ENCODE measurements at places on chromosomes 7 and 10.

- no peak for DNase-seq
Observed at GRCh38 chr10:131534836-131535235, 223.3 kb upstream of the TCERG1L start.

DNA sequence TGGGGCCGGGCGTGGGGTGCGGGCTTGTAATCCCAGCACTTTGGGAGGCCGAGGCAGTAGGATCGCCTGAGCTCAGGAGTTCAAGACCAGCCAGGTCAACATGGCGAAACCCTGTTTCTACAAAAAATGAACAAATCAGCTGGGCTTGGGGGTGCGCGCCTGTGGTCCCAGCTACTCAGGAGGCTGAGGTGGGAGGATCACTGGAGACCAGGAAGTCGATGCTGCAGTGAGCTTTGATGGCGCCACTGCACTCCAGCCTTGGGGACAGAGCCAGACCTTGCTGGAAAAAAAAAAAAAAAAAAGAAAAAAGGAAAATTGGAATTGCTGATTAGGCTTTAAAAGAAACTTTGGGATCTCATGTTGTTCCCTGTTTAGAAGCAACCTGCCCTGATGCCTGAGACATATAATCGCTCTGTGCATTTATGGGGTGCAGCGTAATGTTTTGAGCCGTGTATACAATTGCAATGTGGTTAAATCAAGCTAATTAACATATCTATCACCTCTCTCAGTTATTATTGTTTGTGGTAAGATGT is 851 bp downstream of the AKR1E2 start:
- DNase-seq = no peak

- DNase-seq = no peak
Observed at GRCh38 chr7:152122540-152122939, 97.1 kb downstream of the GALNT11 start.

GRCh38 chr10:84008878-84009277 is 130.4 kb upstream of the GHITM start:
- peak; percentile 4 for DNase-seq

DNA sequence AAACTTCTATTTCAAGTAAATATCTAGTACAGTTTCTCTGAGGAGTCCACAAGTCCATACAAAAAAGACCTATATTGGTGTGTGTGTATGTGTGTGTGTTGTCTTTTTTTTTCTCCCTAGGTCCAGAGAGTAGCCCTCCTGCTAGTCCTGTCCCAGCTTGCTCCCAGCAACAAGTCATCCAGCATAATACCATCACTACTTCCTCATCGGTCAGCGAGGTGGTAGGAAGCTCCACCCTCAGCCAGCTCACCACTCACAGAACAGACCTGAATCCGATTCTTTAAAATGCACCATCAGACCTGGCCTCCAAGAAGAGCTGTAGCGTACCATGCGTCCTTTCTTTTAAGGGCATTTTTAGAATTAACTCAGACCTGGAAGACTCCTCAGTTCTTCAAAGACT is 139.1 kb downstream of the TRIL start:
- DNase-seq = no peak

DNA sequence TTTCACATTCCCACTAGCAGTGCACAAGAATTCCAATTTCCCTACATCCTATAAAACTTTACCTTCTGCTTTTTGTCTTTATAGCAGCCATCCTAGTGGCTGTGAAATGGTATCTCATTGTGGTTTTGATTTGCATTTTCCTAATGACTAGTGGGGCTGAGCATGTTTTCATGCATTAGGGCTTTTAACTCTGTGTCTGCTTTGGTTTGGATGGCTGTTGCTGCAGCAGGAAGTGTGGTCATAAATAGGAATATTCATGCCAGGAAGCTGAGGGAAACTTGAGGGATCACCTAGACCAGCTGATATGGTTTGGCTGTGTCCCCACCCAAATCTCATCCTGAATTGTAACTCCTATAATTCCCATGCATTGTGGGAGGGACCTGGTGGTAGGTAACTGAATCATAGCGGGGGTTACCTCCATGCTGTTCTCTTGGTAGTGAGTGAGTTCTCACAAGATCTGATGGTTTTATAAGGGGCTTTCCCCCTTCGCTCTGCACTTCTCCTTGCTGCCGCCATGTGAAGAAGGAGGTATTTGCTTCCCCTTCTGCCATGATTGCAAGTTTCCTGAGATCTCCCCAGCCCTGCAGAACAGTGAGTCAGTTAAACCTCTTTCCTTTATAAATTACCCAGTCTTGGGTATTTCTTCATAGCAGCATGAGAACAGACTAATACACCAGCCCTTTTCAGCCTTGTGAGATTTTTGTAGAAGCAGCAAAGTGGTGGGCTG is 181.8 kb upstream of the PITRM1 start:
- peak; percentile 18 for DNase-seq

- DNase-seq = no peak
Observed at GRCh38 chr7:157054927-157055326, 44.5 kb upstream of the MNX1 start.
